ENCODE measurements at places on chromosomes 7 and 10.

DNA sequence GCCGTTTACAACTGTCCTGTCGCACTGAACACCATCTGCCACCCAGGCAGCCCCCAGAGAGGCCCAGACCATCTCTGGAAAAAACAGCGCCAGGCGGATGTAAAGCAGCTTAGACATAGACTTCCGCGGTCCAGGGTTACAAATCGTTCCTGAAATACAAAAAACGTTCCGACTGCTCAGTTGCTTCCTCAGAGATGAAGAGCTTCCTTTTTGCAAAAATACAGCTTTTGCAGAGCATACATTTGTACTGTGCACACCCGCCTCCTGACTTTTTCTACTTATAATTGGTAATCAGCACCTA is 11.4 kb downstream of the DAGLB start:
- DNase-seq, result no peak

DNA sequence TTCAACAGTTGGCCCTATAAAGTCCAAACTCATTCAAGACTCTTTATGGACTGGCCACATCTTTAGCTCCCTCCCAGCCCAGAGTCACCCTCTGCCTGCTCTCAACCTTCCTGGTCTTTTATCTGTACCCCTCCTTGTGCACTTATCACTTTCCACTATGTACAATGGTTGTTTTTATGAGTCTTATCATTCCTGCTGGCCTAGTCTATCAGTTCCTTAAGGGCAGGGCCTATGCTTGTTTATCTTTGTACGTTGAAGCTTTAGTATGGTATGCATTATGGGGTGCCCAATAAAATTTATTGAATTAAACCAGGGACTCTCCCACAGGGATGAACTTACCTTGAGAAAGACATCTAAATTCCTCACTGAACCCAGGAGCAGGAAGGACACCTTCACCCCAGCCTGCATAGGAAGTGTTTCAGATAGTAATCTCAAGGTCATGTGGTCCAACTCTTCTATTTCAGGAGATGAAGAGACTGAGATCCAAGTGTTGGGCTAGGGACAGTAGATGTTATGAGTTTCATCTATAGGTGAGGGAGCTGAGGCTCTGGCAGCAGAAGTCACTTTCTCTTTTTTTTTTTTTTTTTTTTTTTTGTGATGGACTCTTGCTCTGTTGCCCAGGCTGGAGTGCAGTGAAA is 13.3 kb upstream of the PDCD4 start:
- no peak for DNase-seq

- DNase-seq, result no peak
These were observed 657 bp upstream of the TMEM178B start for GRCh38 chr7:141073173-141073640.

GRCh38 chr10:74151879-74152722 is 1.1 kb downstream of the ADK start:
- DNase-seq, result no peak

DNA sequence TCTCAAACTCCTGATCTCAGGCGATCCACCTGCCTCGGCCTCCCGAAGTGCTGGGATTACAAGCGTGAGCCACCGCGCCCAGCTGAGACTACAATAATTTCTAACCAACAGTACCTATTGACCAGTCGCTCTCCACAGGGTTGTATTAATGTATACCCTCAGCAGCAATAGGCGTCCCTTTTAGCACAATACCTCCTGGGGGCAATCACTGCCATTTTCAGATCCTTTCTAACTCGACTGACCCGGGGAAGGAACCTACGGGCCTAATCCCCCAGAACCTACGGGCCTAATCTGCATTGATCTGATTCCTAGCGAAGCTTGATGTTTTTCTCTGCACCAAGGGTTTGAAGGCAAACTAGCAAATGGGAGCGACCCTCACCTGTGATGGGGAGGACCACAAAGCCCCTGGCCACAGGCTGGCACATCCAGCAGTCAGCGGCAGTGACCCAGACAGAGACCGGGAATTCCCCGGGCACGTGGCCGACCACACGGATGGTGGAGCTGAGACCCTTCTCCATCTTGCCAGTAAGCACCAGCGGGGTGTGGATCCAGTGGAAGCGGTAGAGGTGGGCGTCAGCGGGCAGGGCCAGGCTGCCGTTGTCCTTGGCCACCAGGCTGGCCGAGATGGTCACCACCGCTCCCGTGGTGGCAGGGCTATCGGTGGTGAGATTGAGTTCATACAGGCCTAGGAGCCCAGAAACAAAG is 6.9 kb downstream of the TMEM130 start:
- no peak for DNase-seq

GRCh38 chr7:55133630-55134358 is 115.0 kb downstream of the EGFR start:
- no peak for DNase-seq

DNA sequence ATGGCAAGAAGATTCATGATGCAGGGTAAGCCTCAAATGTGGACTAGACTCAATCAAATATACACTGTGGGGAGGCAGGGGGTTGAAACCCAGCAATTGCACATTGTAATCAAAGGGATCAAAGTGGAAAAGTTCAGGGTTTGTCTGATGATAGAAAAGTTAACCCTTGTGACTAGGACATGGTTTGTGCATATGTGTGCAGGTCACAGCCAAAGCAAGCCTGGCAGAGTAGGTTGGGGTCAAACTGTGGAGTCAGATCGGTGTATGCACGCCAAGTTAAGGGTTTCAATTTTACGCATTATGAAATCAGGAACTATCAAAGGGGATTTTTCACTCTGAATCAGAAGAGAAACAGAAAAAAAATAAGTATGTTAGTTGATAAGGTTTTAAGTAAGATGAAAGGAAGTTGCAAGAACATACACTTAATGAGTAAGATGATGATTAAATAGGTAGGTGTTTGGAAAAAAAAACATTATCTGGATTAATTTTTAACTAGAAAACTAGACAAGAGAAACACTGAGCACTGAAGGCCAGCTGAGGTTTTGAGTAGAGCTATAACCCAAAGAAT is 188.3 kb downstream of the DGKB start:
- DNase-seq, result no peak

DNA sequence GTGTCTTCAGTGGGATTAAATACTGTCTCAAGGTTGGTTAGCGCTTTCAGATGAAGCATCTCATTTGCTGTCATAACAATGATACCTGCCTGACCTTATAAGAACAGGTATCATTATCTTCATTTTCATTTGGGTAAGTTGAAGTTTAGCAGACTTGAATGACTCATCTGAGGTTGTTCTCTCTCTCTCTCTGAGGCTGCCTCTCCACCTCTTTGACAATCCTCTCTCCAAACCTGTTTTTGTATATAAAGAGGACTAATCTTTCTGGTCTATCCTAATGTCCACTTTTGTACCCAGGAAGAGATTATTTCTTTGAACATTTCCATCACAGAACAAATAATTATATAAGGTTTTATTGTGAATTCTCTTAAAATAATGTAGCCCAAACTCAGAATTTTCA is 291.4 kb downstream of the KLF6 start:
- no peak for DNase-seq

DNA sequence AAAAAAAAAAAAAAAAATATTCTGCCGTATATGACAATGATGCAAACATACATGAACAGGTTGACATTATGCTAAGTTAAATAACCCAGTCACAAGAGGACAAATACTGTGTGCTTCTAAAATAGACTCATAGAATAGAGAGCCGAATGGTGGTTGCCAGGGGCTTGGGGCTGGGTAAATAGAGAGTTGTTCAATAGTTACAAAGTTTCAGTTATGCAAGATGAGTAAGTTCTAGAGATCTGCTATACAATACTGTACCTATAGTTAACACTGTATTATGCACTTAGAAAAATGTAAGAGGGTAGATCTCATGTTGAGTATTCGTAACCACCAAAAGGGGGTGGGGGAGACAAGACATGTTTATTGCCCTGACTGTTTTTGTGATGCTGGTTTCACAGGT is 77.1 kb upstream of the GNAI1 start:
- no peak for DNase-seq

DNA sequence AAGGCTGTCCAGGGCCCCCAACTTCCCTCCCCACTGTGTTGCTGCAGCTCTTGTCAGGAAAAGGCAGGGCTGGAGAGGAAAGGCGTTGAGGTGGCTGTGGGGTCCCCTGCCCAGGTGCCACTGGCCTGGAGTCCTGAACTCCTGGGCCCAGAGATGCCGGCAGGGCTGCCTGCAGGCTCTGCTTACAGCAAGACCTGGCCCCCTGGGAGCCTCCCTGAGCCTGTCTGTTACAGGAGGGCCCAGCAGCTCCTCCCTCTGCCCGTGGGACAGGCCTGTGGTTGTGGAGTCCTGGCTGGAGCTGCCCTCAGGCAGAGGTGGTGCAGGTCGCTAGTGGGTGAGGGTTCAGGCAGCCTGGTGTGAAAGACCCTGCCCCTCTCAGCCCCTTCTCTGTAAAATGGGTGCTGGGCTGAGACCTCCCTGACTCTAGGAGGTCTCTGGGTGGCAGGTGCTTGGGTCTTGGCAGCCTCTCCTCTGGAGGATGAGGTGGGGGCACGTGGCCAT is 9.9 kb downstream of the ANTXRL start:
- DNase-seq, result no peak

- no peak for DNase-seq
These were observed 148.6 kb upstream of the SVIL start for GRCh38 chr10:29783201-29783947.

GRCh38 chr10:70284542-70285475 is 1.0 kb upstream of the NPFFR1 start:
- DNase-seq, result no peak

DNA sequence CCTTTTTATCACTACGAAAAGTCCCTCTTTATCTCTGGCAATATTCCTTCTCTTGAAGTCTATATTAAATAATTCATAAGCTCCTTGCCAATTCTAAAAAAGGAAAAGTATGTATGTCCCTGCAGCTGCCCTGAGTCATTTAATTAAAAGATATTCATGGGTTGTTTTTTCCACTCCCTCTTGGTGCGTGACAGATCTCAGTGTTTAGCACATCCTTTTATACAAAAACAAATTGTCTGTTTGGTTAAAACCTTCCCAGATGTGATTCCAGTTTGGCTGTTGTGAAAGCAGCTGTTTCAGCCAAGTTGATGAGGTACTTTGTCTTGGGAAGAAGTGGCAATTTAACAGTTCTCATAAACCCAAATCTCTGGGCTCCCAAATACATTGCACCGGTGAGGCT is 33.8 kb upstream of the PRLHR start:
- no peak for DNase-seq

GRCh38 chr7:93632371-93632770 is 57.8 kb upstream of the CALCR start:
- no peak for DNase-seq

- DNase-seq, result no peak
These were observed 34.7 kb downstream of the JAZF1 start for GRCh38 chr7:28145931-28146330.

DNA sequence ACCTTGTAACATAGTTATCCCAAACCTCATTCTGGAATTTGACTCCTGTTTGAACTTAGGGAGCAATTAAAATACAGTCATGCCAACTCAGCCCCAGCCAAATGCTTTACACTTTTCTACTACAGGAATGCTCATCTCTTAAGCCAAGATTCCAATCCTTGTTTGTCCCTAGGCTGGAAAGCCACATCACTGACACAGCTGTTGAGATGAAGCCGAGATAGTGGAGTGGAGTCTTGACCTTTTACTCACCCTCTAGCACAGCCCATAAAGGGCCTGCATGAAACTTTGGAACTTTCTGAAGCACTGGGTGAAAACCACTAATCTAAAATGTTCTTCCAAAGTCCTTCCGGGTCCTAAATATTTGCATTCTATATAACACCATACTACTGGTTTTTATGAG is 247.3 kb downstream of the ETV1 start:
- DNase-seq, result no peak

DNA sequence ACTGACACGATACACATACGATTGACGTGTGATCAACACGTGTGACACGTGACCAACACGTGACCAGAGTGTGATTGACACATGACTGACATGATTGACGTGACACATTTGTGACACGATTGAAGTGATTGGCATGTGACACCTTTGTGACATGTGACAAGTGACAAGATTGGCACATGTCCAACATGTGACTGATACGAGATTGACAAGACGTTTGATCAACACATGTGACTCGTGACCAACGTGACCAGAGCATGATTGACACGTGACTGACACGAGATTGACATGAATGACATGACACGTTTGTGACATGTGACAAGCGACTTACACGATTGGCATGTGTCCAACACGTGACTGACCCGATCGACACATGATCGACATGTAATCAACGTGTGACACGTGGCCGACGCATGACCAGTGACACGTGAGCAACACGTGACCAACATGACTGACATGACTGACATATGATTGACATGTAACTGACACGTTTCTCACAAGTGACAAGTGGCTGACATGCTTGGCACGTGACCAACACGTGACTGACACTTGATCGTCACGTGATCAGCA is 22.0 kb downstream of the CRPPA start:
- no peak for DNase-seq

GRCh38 chr7:41241641-41242040 is 461.2 kb downstream of the INHBA start:
- no peak for DNase-seq

- DNase-seq, result peak; percentile 84
These were observed 1.7 kb upstream of the EGR2 start for GRCh38 chr10:62817766-62818425.

DNA sequence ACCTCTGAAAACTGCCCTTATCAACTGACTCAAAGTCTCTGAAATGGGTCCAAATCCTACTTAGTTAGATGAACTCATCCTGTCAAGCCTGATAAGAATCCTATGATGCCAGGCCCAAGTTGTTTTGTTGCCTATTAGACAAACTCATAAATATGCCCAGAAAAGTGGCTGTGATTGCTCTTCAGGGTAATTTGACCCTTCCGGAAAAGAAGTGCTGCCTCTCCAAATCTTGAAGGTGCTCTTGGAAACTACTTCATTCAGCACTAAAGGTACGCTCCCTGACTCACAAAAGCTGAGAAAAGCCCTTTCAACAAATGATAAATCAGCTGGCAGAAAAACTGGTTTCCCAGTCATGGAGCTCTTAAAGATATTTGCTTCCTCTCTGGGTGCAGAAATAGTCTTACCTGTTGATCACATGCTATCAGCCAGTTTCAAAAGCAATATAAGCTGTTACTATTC is 6.7 kb downstream of the IFIT5 start:
- DNase-seq, result no peak

DNA sequence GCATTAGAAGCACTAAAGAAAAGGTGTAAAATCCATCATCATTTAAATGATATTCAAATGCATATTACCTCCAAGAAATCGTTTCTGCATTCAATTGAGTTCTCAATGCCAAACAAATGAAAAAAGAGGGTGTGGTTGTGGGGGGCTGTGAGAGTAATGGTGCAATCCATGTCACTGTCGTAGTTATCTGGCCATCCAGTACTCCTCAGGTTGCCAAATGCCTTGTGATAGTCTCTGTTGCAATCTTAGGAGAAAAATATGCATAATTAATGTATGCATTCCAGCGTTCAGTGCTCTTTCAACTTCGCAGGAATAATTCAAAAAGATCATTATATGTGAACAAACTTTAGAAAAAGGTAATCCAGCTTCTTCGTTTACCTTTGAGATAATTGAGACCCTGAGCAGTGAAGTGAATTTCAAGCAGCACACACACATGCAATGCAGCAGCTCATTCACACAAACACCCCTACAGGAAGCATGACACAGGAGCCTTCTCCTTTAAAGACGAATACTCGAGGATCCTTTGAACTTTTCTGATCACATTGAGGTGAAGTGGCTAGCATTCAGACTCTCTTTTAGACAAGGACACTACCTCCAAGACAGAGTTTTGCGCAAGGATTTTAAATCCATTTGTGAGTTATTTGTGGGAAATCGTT is 73.4 kb downstream of the OR13A1 start:
- no peak for DNase-seq

Data from GM12892 (cell line).